CD4-positive, alpha-beta T cell treated with Interleukin-15 for 4 hours (primary cell): ENCODE measurements at places on chromosomes 6 and 20.
A peak's percentile ranks its signal among the peaks of the same experiment; 100 is the strongest.

- DNase-seq, result no peak
These were observed 16.6 kb downstream of the CPNE5 start for GRCh38 chr6:36822506-36823269.

GRCh38 chr6:44078827-44079671, 48.2 kb downstream of the MRPL14 start:
- DNase-seq, result peak; percentile 76

DNA sequence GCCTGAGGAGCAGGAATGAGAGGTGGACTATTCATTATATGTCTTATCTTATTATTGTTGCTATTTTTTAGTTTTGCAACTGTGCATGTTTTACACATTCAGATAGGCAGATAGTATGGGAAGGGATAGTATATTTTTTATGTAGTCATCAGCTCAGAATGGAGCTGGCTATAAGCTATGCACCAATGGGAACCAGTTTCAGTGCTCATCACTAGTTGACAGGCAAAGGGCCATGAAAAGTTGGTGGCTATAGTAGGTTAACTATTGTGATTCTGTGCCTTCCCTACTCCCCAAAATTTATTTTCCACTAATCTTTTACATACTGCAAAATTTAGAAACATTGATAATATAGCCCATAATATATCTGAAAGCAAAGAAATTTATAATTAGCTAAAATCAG, 5.3 kb upstream of the UBD start:
- no peak for DNase-seq

- DNase-seq, result peak; percentile 30
These were observed 139.1 kb downstream of the KIF16B start for GRCh38 chr20:16434062-16434664.

DNA sequence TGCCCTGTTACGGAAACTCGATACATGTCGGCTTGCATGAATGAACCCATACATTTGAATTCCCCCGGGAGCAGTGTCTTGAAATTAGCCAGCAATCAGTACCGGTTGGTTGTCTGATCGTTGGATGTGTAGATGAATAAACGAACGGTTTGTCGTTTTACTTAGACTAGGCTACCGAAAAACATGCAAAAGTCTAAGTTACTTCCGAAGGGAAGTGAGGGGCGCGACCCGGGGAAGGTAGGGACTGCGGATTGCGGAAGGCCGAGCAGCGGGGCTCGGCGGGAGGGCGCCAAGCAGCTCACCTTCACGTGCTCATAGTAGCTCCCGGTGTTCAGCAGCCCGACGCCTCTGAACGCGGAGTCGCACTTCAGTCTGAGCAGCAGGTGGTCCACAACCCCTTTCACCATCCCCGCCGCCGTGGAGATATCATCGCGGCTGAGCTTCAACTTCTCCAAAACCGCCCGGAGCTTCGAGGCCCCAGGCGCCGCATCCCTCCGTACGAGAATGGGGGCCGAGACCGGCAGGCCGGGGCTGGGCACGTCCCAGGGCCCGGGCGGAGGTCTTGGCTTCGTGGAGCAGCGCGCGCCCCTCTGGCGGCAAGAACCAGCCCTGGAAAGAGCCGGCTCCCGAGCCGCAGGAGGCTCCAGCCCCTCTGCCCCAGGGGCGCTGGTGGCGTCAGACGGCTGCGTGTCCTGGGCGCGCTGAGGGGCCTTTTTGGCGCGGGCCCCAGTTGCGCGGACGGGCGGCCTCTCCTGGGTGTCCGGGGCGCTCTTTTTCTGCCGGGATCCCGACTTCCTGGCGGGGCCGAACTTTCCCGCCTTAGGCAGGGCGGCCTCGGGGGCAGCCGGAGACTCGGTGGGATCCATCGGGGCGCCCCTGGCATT, 632 bp downstream of the CGAS start:
- DNase-seq, result peak; percentile 36

GRCh38 chr6:104858642-104859041, 1.1 kb downstream of the HACE1 start:
- no peak for DNase-seq

GRCh38 chr6:29797135-29797534, 30.5 kb upstream of the HLA-G start:
- no peak for DNase-seq

GRCh38 chr20:7371518-7372163, 568.6 kb downstream of the HAO1 start:
- DNase-seq, result no peak

DNA sequence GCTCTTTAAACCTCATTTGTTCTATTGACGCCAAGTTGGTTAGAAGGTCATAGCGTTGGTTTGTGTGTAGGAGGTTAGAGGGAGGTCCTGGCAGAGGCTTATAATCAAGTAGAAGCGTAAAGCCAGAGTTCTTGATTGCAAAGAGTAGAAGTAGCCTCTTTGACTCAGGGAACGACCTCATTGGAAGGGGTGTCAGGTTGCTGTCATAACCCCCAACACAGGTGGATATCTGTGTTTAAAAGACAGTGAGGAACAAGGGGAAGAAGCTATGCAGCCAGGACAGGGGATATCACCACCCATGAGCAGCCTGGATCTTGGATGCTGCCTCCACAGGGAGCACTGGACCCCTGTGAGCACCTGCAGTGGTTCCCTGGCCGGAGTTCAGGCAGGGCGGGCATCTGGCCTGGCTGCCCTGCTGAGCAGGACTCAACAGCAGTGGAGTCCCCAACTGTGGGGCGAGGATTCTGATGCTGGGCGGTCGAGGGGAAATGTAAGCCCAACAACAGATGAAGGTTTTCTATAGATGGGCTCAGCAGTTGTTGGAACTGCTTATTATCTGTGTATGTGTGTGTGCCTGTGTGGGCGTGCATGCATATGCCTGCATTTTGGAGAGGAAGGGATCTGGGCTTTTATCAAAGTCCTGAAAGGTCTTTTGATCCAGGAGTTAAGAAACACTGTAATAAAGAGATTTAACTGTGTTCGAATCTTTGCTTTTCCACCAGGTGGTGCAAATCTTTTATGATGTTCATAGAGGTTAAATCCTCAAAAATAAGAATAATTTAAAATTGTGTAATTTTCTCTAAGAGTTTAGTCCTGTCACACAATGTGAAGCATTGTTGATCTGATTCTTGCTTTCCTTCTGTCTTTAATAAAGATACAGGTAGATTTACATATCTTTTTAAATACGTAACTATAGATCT, 27.7 kb downstream of the HIVEP1 start:
- DNase-seq, result no peak

GRCh38 chr6:150282806-150283205, 86.0 kb upstream of the IYD start:
- DNase-seq, result no peak

DNA sequence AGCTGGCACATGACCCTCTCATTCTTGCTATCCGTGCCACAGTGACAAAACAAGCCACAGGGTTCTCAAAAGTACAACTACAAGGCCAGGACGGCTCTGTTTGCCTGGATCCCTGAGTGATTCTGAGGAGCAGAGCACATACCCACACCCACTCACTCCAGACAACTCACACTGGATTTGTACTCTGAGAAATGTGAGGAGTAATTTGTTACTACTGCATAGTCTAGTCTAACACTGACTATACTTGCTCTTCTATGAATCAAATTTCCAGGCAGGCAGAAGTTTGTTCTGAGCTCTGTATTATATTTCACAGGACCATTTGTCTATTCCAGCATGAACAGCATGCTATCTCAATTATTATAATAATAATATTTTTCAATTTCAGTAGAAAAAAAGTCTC, 26.7 kb upstream of the SPTLC3 start:
- DNase-seq, result no peak

DNA sequence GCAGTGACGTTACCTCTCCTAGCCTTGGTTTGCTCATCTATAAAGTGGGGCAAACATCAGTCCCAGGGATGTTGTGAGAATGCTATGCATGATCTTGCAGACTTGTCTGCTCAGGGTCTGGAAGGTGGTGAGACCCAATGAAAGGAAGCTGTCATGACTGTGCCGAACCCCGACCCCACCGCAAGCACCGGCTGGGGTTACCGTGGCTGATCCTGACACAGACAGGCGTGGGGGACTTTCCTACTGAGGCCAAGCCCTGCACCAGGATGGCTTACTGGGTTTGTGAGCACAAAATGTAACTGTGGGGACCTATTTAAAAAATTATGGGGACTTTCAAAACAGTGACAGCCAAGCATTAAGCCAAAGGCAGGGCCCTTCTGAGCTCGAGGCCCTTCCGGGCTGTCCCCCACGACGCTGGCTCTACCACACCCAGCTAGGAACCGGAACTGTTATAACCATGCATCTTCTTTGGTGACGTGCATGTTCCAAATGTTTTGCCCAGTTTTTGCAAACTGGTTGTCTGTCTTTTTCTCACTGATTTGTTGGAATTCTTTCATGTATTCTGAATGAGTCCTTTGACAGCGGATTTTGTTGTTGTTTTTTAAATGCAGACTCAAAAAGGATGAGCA, 76.6 kb upstream of the PMEPA1 start:
- no peak for DNase-seq

DNA sequence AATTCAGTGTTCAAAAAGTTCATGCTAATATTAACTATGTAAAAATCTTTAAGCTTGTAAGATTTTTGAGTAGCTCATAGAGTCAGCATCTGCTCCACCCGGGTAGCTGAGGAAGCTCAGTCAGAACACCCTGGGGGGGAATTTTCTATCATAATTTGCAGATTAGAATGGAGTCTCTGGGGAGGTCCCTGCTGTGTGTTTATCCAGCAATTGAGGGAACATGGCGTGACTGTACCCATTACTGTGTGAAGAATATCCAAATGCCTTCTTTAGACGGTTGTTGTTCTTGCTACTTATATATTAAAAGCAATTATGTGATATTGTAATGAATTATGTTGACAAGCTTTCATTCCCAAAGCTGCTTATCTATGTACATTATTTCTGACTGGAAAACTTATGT, 64.8 kb downstream of the AIG1 start:
- no peak for DNase-seq

DNA sequence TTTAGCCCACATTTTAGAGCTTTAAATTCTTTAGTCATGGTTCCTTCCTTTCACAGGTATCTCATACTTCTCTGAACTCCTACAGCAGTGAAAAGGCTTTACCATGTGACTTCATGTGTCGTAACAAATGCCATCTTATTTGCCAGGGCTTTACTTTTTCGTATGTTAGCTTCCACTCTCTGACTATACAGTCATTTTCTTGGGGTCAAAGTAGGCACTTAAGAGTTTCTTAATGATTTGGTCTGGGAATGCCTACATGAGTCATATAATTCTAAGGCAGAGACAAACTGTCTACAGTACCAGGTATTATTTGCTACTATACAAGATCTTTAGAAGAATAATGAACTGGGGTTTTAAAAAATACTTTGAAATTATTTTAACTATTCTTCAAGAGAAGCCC, 15.0 kb downstream of the RAB23 start:
- DNase-seq, result no peak

- DNase-seq, result no peak
These were observed 7.4 kb downstream of the FKBP5 start for GRCh38 chr6:35681298-35681697.

DNA sequence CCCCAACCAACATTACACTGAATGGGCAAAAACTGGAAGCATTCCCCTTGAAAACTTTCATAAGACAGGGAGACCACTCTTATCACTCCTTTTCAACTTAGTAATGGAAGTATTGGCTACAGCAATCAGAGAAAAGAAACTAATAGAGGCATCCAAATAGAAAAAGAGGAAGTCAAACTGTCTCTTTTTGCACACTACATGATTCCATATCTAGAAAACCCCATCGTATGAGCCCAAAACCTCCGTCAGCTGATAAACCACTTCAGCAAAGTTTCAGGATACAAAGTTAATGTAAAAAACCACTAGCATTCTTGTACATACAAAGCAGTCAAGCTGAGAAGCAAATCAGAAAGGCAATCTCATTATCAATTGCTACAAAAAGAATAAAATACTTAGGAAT, 580.4 kb upstream of the PTCHD4 start:
- DNase-seq, result no peak

- no peak for DNase-seq
These were observed 41.3 kb downstream of the FKBP5 start for GRCh38 chr6:35647400-35647799.

GRCh38 chr6:24859132-24859531, 60.4 kb upstream of the ARMH2 start:
- no peak for DNase-seq

- no peak for DNase-seq
These were observed 1.4 kb downstream of the MTCL3 start for GRCh38 chr6:127517693-127518092.

GRCh38 chr6:104109806-104110205, 749.9 kb downstream of the HACE1 start:
- no peak for DNase-seq

GRCh38 chr6:44667668-44668390, 280.3 kb downstream of the CDC5L start:
- DNase-seq, result peak; percentile 13
